ENCODE measurements at places on chromosomes 12 and 14.

DNA sequence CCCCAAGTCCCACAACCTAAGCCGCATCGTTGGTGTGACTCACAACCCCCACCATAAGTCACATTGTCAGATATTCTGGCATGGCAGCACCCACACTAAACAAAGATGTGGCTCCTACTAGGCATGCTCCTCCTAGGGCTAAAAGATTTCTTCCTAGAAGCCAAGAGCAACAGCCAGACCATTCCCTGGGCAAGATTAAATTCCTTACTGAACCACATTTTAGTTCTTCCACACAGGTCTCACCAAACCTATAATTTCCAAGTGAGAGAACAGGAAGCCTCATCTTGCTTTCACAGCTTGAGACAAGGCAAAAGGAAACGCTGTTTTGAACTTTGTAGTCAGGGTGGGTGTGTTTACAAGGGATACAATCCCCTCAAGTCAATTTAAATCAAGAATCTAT lies 632.8 kb downstream of the DIO2 start:
- DNase-seq = no peak

GRCh38 chr14:26261368-26262122 lies 336.3 kb downstream of the NOVA1 start:
- no peak for DNase-seq

DNA sequence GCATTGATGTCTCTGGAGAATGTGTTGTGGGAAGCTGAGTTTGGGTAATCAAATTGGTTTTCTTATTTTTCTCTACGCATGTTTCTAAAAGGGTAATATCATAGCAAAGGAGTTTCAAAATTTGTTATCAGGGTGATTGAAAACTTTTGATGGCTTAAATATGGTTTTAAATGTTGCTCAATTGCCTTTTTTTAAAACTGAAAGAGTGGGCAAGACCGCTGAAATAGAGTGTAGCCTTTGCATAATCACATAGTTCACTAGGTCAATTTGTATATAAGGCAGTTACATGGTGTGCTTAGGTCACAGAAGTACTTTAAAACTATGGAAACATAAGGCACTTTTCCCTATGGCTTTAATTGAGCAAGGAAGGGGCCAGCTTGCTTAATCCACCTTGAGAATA lies 167.4 kb downstream of the SNAPC1 start:
- DNase-seq = no peak

GRCh38 chr14:73233564-73233963 lies 3.7 kb upstream of the PAPLN start:
- DNase-seq = no peak

GRCh38 chr12:81123611-81124010 lies 45.7 kb downstream of the ACSS3 start:
- no peak for DNase-seq

GRCh38 chr14:76292561-76292960 lies 83.4 kb upstream of the ESRRB start:
- DNase-seq = no peak

GRCh38 chr12:7679251-7680045 lies 13.7 kb upstream of the APOBEC1 start:
- DNase-seq = no peak
